ENCODE measurements at places on chromosomes 6 and 20.
A peak's percentile ranks its signal among the peaks of the same experiment; 100 is the strongest.

- no peak for DNase-seq
Observed at GRCh38 chr6:11215773-11216172, 16.7 kb downstream of the NEDD9 start.

- no peak for DNase-seq
Observed at GRCh38 chr20:35091816-35092523, 637 bp downstream of the TRPC4AP start.

GRCh38 chr20:64155258-64156135 is 8.8 kb upstream of the MYT1 start:
- DNase-seq: no peak

- DNase-seq: no peak
Observed at GRCh38 chr6:142047934-142048592, 84.7 kb upstream of the GJE1 start.

DNA sequence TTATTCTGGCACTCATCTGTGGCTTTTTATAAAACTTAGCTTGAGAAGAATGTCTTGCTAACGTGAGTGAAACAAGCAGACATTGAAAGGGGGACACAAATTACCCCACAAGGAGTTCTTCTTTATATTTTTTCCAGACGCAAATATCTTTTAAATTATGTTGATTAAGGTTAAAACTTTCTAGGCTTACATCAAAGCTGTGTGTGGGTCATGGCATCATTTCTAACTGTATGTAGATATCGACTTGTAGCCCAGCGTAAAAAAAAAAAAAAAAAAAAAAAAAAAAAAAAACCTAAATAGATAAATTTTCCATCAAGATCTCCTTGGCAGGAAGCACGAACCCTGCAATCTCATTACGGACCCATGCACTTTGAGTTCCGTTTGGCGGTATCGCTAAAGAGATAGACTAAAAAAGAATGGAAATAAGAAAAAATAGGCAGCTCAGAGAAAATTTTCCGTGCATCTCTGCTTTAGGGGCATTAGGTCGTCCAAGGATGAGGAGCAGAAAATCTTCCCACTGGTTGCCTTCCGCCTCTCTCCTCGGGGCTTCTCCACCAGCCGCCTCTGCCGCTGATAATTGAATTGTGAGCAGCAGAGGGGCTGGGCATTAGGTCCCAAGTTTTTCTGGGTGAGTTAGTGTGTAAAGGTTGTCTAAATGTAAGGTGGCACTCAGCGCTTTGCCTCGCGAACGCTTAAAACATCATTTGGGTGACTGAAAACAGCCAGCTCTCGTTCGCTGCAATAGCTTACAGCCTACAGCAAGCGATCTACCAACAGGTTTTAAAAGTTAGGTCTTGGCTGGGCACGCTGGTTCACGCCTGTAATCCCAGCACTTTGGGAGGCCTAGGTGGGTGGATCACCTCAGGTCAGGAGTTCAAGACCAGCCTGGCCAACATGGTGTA is 194.0 kb downstream of the TRIM27 start:
- no peak for DNase-seq

DNA sequence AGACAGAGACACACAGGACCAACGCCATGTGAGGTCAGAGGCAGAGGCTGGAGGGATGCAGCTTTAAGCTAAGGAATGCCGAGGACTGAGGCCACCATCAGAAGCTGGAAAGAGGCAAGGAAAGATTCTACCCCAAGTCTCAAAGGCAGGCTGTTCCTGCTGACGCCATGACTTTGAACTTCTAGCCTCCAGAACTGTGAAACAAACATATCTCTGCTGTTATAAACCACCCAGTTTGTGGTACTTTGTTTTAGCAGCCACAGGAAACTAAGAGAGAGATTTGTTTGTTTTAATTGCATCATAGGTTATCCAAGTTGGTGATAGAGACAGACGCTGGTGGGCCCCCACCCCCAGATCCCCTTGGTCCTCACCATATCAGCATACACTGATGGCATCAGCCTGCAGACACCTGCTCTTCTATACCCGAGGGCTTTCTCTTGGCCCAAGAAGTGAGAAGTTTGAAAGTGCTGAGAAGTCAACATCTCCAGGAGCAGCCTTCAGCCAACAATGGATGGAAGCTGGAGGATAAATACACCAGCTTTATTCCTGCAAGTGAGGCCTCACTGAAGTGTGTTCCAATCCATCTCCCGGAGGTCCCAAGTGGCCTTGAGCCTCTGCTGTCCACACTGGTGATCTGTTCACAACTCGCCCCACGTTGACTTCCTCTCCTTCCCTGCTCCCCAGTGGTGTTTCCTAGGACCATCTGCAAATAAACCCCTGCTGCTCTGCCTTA is 154.7 kb downstream of the BTBD3 start:
- no peak for DNase-seq

GRCh38 chr20:53428996-53429395 is 164.6 kb downstream of the ZNF217 start:
- no peak for DNase-seq

- DNase-seq: peak; percentile 38
Observed at GRCh38 chr6:142011156-142011555, 121.6 kb upstream of the GJE1 start.

DNA sequence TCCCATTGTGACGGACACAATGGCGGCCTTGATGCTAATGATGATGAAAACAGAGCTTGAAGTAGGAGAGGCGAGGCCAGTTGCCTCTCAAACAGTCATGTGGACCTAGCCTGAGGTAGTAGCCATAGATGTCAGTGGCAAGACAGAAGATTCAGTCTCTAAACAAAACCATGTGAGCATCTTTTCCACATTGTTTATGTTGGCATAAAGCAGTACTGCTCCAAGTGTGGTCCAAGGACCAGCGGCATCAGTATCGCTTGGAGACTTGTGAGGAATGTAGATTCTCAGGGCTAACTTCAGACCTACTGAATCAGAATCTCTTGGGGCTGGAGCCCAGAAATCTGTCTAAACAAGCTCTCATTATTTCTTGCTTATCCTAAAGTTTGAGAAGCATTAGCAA is 312.8 kb upstream of the JAG1 start:
- DNase-seq: no peak

DNA sequence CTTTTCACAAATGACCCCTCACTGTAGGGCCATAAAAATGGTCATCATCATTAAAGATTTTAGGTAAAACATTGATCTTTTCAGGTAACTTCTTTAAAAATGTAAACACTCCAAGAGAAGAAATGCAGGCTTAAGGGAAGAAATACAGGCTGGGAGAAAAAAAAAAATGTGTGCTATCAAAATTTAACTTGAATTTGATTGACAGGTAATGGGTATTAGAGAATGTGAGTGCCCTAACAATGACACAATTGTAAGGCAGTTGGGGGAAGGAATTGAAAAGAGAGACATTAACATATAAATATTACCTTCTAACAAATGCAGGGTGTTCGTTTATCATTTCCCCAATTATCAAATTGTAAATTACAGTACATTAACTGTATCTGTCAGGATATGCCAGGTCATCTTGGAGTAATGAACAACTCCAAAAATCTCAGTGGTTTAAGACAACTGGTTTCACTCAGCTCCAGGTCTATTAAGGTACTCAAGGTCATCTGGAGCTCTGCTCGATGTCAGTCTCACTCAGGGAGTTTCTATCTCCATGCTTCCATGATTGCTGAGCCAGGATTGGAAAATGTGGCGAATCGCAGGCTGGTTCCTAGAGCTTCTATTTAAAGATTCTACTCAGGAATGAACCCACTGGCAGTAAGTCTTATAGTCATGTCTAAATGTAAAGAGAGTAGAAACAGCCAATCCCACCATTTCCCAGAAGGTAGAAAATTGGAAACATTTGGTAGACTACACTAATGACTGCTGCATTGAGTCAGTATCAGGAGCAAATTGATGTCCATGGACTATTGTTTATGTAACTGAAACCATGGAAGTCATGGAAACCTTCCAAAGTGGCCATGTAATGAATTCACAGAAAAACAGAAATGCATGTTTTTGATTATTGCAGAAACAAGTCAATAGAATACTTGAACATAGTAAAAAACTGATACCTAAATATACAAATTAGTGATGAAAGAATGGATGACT is 55.6 kb downstream of the FRK start:
- no peak for DNase-seq

GRCh38 chr6:155186052-155186658 is 77.7 kb upstream of the CLDN20 start:
- no peak for DNase-seq

DNA sequence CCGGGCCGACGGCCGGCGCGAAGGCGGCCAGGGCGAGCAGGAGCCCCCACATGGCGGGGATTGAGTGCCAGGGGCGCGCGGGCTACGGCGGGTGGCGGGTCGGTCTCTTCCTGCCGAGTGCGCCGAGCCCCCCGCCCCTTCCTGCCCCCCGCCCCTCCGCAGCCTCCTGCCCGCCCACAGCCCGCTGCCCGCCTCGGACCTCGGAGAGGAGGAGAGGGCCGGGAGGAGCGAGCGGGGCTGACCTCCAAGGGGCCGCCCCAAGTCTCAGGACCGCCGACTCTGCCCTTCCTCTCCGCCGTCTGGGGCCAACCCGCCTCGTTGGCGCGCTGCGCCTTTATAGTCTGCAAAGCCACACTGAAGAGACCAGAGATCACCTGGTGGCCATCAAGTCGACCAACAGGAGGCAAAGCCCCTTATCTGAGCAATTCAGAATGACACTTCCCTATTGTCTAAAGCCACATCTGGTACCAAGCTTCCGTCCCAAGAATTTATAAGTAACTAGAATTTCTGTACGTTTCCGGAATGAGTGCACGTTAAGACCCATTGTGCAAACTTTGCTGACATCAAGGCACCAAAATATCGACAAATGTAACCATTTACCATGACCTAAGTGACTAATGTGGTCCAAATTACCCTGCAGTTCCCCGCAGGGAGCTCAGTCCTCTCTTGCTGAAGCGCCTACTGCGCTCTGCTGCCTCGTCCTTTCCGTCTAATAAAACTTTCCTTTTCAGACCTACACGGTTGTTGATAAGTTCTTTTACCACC is at the start of gene CPXM1:
Gene CPXM1, minus strand, starts transcription at position 107 of the 765 bp plus-strand sequence. Its CDS starts 55 bp downstream, at position 52.
- no peak for DNase-seq

DNA sequence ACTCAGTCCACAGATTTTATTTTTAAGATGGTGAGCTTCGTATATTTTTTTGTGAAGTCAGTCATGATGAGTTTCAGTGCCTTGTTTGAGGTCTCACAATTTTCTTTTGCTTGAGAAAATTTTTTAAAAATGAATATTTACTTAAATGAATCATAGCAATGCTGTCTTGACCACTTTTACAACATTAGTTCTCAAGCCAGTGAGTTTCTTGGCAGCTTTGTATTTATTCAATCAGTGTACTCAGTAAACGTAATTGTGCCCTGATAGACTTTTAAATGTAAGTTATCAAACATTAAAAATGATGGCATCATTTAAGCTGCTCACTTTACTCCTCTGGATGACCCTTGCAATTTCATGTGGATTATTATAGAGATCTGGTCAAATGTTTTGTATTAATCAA is 261.4 kb downstream of the KHDC1L start:
- no peak for DNase-seq

DNA sequence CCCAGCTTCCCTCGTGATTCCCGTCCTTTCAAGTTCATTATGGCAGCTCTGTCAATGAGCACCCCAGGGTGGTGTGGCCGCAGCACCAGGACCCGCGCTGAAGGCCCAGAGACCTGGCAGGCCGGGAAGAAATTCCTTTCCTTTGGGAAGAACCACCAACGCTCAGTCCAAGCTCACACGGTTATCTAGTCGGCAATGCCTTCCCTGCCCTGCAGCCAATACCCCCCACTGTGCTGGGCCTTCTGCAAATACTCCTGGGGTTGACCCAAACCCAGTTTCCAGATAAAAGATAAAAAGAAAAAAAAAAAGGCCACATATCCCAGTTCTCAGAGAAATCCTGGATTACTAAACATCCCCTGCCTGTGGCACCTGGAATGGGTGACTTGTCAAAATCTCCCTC is 28.7 kb downstream of the PXDC1 start:
- no peak for DNase-seq

GRCh38 chr6:95286874-95287273 is 290.5 kb upstream of the MANEA start:
- DNase-seq: no peak

DNA sequence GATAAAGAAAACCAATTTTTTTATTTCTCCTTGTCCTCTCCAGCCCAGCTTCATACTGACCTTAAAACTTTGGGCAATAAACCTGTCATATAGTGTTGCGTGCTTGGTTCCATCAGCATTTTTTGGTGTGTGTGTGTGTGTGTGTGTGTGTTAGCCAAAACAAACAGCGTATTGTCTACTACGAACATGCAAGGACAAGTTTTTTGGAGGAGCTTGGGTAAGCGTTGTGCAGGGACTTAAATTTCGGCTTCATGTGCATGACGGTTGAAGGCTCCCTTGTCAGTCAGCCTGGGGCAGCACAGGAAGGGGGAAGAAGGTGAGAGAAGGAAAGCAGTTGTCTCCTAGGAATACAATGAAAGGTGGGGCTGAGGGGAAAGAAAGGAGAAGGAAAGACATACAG is 62.0 kb upstream of the PAX1 start:
- no peak for DNase-seq

GRCh38 chr6:52284131-52284459 is 447 bp downstream of the MCM3 start:
- peak; percentile 8 for DNase-seq

DNA sequence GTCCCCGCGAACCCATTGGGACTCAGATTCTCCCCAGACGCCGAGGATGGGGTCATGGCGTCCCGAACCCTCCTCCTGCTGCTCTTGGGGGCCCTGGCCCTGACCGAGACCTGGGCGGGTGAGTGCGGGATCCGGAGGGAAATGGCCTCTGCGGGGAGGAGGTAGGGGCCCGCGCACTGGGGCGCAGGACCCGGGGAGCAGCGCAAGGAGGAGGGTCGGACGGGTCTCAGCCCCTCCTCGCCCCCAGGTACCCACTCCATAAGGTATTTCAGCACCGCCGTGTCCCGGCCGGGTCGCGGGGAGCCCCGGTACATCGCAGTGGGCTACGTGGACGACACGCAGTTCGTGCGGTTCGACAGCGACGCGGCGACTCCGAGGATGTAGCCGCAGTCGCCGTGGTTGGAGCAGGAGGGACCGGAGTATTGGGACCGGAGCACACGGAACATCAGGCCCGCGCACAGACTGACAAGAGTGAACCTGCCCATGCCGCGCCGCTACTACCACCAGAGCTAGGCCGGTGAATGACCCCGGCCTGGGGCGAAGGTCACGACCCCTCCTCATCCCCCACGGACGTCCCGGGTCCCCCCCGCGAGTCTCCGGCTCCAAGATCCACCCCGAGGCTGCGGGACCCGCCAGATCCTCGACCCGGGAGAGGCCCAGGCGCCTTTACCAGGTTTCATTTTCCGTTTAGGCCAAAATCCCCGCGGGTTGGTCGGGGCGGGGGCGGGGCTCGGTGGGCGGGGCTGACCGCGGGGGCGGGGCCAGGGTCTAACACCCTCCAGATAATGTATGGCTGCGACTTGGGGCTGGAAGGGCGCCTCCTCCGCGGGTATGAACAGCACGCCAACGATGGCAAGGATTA is 15.7 kb upstream of the HLA-A start:
- no peak for DNase-seq

GRCh38 chr6:139812939-139813338 is 438.5 kb upstream of the CITED2 start:
- DNase-seq: no peak

Measured in NCI-H226 (cell line).